ENCODE measurements at places on chromosomes 7 and 10.

- DNase-seq, result no peak
Observed at GRCh38 chr10:62643606-62644587, 160.6 kb upstream of the ADO start.

GRCh38 chr10:124697443-124697836 is 46.7 kb downstream of the FAM53B start:
- DNase-seq, result no peak

GRCh38 chr7:29330136-29330535 is 135.6 kb downstream of the CHN2 start:
- no peak for DNase-seq

DNA sequence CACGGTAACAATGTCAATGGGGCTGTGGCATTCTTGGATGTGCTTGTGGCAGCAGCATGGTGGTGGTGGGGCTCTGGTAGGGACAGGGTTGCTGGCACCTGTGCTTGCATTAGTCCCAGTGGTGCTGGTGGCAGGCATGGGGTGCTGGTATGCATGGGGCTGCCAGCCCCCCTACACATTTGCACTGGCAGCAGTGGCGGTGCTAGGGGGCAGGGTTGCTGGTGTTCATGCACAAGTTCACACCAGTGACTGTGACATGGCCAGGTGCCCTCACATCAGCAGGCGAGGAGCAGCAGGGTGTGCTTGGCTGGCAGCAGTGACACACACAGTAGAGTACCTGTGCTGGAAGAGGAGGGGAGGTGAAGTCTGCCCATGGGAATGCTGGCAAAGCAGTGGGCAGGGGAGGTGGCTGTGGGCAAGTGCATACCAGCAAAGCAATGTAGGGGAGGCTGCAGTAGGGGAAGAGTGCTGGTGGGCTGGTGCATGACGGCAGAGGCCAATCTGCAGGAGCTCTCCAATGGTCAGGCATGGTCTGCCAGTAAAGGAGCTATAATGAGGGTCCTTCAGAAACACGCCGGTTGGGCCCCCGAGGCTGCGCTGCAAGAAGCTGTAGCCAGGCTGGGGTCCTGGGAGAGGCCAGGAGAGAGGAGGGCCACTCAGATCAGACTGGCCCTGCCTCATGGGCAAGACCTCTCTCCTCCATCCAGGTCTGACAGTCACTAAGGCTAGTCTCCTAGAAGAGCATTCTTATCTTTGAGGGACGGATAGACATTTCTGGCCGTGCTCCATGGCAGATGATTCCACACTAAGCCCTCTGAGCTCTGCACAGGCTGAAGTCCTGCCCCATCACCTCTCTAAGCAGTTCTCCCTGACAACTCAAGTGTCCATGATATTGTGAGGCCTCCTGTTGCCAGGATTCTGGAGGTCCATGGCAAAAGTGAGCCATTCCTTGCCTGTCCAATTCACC is 406.4 kb downstream of the SEMA3D start:
- DNase-seq, result no peak

DNA sequence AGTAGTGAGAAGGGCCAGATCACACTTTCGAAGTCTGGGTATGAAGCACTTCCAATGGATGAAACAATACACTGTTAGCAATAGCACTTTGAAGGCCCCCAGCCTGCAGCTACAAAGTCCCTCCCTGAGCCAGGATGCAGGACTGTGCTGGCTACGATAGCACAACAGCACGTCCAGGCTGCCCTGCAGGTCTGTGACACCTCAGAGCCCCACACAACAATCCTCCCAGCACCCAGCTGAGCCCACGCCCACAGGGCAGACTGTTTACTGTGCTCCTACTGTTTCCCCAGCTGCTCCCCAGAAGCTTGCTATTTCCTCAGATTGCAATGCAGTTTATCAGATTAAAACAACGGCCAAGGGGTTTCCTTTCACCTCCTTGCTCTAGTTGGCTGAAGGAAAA is 71.4 kb downstream of the HTR5A start:
- DNase-seq, result no peak

GRCh38 chr7:47500103-47500563 is 81.8 kb downstream of the TNS3 start:
- DNase-seq, result no peak

- DNase-seq, result no peak
Observed at GRCh38 chr10:1629326-1630198, 107.8 kb downstream of the ADARB2 start.

DNA sequence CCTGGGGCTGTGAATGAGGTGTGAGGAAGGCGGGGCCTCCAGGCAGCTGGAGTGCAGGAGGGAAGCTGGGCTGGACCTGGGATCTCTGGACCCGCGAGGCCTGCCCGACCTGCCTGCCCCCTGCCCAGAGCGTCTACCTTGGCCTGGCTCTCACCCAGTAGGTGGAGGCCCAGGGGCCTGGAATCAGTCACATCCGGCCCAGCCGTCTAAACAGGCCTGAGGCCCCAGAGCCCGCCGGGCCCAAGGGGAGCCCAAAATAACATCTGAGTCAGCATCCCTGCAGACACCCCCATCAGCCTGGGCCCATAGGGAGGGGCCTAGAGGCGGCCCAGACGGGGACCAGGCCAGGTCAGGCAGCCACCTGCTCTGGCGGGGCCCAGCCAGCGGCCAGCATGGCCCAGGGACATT is 15.1 kb upstream of the ELN start:
- DNase-seq, result no peak

DNA sequence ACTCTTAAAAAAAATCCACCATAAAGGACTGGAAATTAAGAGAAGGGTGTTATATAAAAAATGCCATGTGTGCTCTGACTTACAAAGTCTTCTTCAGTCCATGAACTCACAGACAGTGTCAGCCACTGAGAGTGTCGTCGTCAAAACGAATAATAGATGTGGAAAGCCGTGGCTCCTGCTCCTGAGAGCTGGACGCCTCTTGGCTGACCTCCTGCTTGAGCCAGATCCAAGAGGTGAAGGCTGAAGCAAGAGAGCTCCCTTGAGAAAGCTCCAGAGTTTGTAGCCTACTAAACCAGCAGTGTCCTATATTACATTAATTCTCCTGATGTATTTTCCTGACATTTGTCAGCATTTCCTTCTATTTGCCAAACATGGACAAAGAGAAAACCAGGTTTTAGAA is 234.3 kb upstream of the C7orf33 start:
- no peak for DNase-seq

DNA sequence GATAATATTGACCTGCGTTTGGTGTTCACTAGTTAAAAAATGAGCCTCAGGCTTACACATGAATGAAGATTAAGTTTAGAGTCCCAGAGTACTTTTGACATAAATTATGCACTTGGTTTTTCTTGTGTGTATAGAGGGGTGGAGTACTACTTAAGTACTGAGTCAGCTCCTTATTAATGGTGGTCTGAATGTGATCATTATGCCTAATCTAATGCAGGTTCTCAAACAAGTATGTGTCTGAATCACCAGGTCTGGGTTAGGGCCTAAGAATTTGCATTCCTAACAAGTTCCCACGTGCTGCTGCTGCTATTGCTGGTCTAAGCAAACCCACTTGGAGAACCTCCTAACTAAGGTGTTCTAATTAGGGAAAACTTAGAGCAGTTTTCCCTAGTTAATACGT is 30.7 kb upstream of the STOX1 start:
- DNase-seq, result no peak

DNA sequence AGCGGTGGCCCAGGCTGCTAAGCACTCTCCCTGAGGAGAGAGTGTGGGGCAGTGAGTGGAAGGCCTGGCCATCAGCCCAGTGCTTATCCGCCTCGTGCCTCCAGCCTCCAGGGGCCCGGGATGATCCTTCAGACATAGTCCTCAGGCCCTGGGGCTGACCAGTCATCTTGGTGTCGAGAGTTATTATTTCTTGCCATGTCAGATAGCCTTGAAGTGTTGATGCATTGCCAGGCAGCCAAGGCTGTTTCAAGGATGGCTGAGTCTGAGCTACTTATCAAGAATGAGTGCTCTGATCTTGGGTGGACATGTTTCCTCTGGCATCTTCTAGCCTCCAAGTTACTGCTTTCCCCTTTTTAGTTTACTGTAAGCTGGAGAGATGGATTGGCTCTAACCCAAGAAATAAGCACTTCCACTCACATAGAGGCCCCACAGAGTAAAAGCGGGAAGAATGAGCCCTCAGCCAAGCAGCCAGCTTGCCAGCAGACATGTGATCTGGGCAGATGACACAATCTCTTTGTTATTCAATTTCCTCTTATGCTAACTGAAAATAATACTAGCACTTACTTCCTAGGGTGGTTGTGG is 136.5 kb upstream of the NAMPT start:
- no peak for DNase-seq

DNA sequence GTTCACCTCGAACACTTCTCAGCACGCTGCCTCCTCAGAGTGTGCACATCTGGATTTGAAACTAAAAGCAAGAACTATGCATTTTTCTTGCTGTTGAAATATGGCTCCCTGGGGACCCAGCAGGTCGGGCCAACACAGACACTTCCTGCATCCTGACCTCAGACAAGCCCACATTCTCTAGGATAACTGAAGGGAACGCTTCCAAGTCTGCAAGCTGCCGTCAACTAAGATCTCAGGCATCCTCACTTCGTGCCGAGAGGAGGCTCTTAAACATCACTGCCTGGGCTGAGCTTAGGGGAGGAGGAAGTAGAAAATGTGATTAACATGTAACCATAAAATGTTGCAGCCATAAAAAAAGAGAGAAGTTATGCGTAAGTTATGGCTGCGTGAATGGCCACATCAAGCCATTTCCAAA is 65.5 kb downstream of the PYROXD2 start:
- no peak for DNase-seq

- no peak for DNase-seq
Observed at GRCh38 chr7:118511146-118511545, 286.6 kb downstream of the ANKRD7 start.

GRCh38 chr7:145490356-145490755 is 626.2 kb upstream of the CNTNAP2 start:
- DNase-seq, result no peak

- no peak for DNase-seq
Observed at GRCh38 chr7:124784879-124785818, 19.6 kb upstream of the GPR37 start.

- DNase-seq, result no peak
Observed at GRCh38 chr10:123509338-123509737, 156.8 kb upstream of the GPR26 start.

DNA sequence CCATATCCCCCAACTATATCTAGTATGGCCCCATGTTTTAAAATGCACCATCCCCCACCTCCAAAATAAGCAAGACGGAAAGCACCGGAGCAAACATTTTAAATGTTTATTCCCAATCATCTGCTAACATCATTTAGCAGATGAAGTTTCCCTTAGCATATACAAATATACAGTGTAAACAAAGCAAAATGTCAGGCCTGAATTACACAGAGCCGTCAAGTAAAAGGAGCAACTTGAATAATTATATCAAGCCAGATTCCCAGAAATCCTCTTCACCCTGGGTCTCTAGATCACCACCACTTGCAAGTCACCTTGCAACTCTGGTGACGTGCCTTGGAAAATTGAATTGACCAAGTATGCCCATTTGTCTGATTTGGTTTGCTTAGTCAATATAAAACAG is 91.6 kb upstream of the COL1A2 start:
- DNase-seq, result no peak

DNA sequence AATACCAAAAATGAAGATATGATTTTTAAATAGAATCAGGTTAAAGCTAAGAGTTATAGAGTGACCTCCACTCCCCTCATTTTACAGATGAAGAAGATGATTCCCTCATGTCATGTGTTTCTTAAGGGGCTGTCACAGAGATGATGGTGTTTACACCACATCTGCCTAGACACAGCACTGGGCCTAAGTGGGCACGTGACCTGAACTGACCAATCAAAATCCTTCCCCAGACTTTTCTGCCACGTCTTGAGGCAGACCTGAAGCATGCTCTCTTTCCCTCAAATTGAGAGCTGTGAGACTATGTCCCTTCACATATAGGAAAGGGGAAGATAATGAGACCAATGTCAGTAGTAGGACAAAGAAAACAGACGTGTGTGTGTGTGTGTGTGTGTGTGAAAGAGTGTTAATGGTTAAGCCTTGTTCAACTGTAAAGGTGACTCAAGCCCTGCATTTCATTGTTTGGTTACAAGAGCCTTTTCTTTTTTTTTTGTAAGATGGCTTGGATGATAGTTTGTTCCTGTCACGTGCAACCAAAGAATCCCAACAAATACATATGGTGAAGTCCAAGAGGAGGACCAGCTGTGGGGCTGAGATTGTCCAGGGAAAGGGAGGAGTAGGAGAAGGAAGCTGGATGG is 172.8 kb upstream of the AOAH start:
- DNase-seq, result no peak

- DNase-seq, result no peak
Observed at GRCh38 chr7:118350260-118350659, 125.8 kb downstream of the ANKRD7 start.

Data from stimulated activated CD8-positive, alpha-beta memory T cell treated with anti-CD3 and anti-CD28 coated beads, Interleukin-2, amount 100 ng/mL, for 1 hour (primary cell).